Stimulated activated CD4-positive, alpha-beta T cell treated with anti-CD3 and anti-CD28 coated beads, Interleukin-1b, Interleukin-23, amount 100 ng/mL, for 1 hour (primary cell): ENCODE measurements at places on chromosomes 2 and 18.

DNA sequence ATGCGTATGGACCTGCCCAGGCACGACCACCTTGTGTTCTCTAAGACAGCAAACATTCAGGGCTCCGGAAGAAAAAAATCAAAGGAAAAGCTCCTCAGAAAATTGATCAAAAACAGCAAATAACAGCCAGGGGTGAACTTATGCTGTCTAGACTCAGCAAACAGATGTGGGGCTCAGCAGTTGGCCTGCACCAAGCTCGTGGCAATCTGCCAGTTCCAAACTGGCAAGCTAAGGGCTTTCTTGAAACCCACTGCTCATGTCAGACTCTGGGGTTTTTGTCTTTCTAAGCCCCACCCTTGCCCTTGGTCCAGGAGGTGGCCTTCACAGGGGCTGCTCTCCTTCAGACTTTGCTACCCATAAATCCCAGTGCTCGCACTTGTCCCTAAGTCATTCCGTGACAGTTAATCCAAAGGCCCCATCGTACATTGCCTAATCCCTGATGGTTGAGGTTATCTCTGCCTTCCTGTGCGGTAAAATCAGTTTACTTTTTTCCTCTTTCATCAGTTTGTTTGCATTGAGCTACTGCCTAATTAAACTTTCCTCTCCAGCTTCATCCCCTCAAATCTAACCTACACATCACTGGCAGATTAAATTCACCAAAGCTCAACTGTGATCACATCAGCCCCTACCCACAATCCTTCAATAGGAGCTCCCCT lies 408.0 kb downstream of the LRATD1 start:
- DNase-seq, result no peak

- no peak for DNase-seq
These were observed 185.5 kb downstream of the CDH2 start for GRCh38 chr18:27991391-27991790.

DNA sequence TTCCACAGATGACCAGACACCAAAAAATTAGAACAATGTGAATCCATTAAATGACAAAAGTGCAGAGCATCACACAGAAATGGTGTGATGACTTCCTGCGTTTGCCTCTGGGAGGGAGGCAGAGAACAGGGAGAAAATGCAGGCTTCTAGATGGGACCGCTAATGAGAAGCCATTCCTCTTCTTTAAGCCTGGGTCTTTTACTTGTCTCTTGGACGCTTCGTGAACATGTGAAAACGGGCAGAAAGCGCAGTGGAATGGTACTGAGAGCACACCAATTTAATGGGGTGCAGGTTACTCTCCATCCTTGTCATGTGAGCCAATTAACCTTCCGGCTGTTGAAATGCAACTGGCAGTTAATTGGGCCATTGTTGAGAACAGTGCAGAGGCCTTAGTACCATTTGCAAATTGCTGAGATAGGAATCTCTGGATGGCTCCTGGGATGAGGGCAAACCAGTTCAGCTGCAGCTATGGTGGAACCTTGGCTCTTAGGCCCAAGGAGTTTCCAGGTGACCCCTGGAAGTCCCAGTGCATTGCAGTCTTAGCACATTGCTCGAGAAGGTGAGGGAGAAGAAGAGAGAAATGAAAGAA lies 210.4 kb upstream of the CXCR4 start:
- no peak for DNase-seq

DNA sequence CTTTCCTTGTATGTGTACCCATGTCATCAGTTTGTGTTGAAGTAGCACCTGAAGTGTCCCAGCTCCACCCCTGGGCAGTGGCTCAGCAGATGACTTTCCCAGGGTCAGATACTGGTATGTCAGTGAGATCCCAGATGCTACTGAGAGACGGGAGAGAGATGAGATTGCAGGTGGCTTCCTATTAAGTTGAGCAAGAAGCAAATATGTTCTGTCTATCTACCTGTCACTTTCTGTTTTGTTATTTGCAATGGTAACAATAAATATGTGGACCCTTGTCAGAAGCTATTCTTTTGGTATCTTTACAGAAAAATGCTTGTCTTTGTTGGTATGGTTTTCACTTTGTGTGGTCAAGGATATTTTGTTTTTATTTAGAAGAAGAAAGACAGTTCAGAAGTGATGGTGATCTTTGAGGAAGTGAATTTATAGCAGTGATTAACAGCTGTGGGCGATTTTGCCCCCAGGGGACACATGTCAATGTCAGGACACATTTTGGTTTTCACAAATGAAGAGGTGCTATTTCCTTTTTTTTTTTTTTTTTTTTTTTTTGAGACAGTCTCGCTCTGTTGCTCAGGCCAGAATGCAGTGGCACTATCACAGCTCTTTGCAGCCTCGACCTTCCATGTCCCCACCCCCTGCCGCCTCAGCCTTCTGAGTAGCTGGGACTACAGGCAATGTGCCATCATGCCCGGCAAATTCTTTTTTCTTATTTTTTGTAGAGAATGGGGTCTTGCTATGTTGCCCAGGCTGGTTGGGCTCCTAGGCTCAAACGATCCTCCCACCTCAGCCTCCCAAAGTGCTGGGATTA lies 21.4 kb downstream of the MGAT5 start:
- no peak for DNase-seq

DNA sequence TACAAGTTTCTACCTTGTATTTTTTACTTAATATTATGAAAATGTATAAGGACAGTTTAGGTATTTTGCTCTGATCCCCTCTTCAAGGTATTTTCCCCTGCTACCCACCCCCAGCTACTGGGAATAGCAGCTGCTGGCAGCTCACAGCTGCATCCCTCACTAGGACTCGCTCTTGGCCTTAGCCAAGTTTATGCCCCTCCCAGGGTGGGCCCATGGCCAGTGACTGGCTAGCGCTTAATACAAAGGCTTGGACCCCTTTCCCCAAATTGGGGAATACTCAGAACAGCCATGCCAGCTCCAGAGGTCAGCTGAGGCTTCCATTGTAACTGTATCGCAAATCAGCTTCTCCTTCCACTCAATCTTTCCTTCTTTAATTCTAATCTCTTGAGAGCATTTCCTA lies 131.3 kb downstream of the GFPT1 start:
- no peak for DNase-seq

DNA sequence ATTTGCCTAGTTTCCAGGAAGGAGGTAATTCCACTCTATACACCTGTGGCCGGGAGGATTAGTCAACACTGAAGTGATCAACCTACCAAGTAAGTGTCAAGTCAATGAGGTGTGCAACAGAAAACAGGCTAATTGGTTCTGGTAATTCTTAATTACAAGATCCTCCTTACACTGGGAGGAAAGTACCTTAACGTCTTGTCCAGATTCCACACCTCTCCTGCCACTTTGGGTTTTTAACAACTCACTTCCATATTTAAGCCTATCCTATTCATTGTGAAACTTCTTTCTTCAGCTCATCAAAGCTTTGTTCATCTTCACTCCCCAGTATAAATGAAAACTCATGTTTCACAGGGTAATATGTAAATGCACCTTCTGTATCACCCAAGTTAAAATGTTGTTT lies 22.0 kb upstream of the MAP4K4 start:
- no peak for DNase-seq

DNA sequence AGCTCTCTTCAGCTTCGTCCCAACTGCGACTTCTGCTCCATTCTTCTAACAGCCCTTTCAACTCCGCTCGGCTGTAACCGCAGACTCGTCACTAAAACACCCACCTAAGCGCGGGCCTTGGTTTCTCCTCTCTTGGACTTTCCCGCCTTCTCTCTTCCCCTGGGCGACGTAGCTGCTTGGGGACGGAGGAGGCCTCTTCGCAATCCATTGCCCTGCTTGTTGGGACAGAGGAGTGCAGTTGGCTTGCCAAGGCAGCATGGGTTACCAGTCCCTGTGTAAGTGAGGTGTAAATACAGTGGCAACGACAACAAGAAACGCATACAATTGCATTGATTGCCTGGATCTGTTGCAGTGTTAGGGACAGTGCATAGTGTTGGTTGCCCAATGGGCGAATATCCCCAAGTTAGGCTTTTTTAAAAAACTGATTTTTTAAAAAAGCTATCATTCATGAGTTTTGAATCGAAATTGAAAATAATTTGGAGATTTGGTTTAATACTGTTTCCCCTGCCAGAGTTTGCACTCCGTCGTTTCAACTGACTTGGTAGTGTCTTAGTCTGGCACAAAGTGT lies 484 bp upstream of the DARS1 start:
- peak; percentile 14 for DNase-seq

DNA sequence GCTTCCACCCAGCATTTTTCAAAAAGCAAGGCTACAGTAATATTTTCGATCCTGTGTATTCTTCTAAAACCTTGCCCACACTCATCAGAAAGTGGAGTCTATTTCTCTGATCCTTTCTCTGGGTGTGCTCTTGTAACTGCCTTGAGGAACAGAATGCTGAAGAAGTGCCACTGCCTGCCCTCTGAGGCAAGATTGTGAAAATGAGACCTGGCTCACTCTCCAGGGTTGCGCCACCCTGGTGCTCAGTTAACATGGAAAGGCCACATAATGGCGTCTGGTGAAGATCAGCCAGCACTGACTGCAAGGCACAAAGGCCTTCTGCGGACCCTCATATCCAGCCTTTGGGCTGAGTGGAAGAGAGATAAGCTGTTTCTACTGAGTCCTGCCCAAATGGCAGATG lies 11.2 kb upstream of the SH3RF3 start:
- no peak for DNase-seq

- DNase-seq, result no peak
These were observed 59.9 kb upstream of the ITGA4 start for GRCh38 chr2:181397331-181397730.

DNA sequence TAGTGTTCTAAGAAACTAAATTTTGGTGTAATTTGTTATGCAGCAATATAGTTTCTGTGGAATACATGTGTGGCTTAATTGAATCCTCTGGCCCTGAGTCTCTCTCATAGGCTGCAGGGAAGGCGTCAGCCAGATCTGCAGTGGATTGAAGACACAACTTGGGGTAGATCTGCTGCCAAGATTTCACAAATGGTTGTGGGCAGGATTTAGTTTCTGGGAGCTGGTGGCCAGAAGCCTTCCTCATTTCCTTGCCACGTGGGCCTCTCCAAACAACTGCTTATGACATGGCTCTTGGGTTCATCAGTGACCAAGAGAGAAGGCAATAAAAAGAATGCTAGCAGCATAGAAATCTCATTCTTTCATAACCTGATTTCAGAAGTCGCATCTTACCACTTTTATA lies 28.2 kb downstream of the CCDC102B start:
- DNase-seq, result no peak

- no peak for DNase-seq
These were observed 68.5 kb downstream of the KLHL29 start for GRCh38 chr2:23453432-23453831.

- DNase-seq, result no peak
These were observed 266.8 kb upstream of the SMIM21 start for GRCh38 chr18:75694292-75694691.

DNA sequence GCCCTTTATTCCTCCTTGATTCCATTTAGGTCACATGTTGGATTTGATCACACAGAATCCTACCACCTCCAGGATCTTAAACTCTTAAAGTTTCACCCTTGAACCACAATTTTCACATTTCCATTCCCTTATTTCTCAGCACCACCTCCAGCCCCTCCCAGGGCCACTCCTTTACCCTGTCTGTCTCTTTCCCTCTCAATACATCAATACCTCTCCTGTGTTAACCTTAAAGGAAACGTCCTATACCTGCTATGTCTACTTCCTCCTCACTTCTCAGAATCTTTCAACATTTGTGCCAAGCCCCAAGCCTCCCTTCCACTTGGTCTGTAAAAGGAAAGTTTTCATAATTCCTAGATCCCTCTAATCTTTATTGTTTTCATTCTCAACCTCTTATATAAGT lies 158.8 kb downstream of the BAZ2B start:
- DNase-seq, result no peak

DNA sequence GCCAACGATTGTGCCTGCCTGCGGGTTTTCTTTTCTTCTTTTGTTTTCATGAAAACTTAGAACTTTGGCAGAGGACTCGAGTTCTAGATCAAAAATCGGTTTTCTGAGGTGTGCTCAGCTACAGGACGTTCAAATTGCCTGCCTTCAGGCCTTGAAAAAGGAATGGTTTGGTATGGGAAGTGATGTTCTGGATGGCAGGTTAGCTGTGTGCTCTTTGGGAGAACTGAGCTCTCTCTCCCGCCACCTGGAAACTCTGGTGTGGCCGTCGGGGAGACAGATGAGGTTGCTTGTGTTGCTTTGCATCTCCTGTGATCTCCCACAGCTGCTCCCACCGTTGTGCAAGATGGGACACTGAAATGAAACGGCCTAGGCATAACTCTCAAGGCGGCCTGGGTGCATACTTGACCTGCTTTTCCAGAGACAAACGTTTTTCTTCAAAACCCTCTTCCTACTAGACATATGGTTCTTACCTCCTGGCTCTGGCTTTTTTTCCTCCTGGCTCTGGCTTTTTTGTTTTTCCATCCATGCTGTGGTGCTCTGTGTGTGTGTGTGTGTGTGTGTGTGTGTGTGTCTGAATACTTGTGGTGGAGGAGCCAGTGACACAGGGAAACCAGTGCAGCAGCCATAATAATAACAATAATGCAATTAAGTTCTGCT lies 2.0 kb downstream of the FMNL2 start:
- no peak for DNase-seq

- no peak for DNase-seq
These were observed 47.9 kb downstream of the COL3A1 start for GRCh38 chr2:189022053-189022481.

DNA sequence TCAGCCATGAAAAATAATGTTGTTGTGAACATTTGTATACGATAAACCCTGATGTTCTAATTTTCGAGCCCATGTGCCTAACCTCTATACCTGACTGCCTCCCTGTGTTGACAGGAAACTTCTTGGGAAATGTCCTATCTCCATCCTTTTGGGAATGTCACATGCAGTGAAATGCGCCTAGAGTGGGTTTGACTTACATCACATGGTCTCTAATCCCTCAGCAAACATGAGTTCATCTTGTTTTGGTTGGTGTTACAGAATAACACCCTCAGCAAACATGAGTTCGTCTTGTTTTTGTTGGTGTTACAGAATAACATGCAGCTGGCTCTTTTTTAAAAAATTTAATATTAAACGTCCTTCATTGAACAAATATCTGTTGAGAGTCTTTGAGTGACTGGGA lies 4.3 kb upstream of the UGT1A6 start:
- no peak for DNase-seq

GRCh38 chr2:43019536-43020183 lies 206.7 kb downstream of the ZFP36L2 start:
- no peak for DNase-seq

DNA sequence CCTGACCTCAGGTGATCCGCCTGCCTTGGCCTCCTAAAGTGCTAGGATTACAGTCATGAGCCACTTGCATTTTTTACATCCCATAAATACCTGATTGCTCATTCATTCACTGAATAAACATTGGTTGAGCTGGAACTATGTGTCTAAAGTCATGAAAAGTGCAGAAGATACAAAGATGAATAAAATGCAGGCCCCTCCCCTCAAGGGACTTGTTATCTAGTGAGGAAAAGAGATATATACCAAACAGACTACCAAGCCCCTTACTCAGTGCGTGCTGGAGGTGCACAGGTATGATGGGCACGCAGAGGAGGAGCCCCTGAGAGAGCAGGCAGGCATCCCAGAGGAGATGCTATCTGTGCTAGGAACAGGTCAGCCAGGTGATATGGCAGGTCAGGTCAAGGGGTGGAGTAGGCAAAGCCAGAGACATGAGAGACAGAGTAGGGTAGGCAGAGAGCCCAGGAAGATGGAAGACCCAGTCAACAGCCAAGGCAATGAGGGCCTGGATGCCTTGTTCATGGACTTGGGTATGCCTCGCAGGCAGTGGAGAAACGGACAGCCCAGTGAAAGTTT lies 7.7 kb downstream of the FHL2 start:
- no peak for DNase-seq
